HT1080 (cell line): ENCODE measurements at places on chromosomes 6 and 20. TPM values are rescaled to one million over a fixed set of nuclear protein-coding genes. Genes with fewer than 3 reads are reported as not detected.

DNA sequence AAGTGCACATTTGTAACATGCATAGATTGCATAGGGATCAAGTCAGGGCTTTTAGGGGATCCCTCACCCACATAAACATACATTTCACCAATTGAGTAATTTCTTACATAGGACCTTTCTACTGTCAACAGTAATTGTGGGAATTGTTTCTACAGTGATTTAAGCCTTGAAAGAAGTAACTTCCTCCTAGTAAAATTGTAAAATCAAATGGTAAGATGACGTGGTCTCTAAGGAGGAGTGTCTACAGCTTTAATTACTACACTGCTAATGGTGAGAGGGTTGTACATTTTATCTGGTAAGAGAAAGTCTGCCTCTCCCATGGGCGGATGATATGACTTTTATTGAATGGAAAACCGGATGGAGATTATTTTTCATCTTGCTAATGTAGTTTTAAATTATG, 98.0 kb downstream of the RPP40 start:
- no peak for DNase-seq

GRCh38 chr6:35311390-35312075, 13.9 kb downstream of the DEF6 start:
- DNase-seq = no peak

ANGPT4 gene
- total RNA-seq = 0.02 TPM in 1 of 2 replicates, not detected in the other

GRCh38 chr6:13593103-13593502, 18.7 kb downstream of the SIRT5 start:
- DNase-seq = no peak

DNA sequence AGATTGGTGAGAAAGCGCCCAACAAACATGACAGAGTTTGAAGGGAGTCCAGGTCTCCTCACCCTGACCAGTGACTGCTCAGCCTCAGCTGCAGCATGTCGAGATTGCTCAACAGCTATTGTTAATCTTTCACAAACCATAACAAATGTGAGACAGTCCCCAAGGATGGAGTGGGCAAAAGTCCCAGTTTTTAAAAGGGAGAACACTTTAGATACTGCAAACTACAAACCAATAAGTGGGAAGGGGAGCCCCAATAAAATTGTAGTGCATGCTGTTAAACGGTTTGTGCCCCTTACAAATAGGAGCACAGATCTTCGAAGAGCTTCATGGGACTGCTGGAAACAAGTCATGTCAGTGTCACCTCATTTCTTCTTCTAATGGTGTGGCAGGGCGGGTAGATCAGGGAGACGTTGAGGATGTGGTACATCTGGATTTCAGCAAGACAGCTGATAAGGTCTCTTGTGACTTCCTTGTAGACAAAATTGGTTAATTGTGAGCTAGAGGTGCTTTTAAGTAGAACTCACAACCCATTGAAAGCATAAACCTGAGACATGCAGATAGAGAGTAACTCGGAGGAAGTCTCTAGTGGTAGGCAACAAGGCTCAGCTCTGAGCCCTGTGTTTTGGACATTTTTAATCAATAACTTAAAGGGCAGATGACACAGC, 134.0 kb upstream of the ARMC2 start:
- no peak for DNase-seq

GRCh38 chr6:51045548-51045947, 226.9 kb downstream of the TFAP2B start:
- no peak for DNase-seq

- DNase-seq = no peak
These were observed 18.5 kb upstream of the ISM1 start for GRCh38 chr20:13202565-13202964.

- DNase-seq = peak; percentile 38
These were observed 6.0 kb upstream of the PTK7 start for GRCh38 chr6:43070028-43070632.

AKAP12 gene
- total RNA-seq = 27.3 and 29.8 TPM in 2 replicates

SRMS gene
- not detected in 2 replicates for total RNA-seq

CYP24A1 gene
- 0.03 TPM in 1 of 2 replicates, not detected in the other for total RNA-seq

C6orf52 gene
- 1.9 and 2.9 TPM in 2 replicates for total RNA-seq

DNA sequence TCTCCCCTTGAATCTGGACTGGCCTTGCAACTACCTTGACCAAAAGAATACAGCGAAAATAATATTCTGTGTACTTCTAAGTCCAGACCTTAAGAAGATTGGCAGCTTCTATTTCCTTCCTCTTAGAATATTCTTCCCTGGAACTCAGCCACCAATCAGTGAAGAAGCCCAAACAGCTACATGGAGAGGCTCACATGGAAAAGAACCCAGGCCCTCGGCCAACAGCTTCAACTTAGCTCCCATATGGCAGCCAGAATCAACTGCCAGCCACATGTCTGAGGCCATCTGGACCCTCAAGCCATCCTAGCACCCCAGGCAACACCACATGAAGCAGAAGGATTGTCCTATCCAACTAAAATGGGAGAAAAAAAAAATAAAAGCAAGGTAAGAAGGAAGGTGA, 178.8 kb downstream of the IBTK start:
- DNase-seq = no peak

- DNase-seq = no peak
These were observed 27.5 kb downstream of the CAPN11 start for GRCh38 chr6:44185953-44186634.

PEX3 gene
- total RNA-seq = 26.7 and 27.7 TPM in 2 replicates

DNA sequence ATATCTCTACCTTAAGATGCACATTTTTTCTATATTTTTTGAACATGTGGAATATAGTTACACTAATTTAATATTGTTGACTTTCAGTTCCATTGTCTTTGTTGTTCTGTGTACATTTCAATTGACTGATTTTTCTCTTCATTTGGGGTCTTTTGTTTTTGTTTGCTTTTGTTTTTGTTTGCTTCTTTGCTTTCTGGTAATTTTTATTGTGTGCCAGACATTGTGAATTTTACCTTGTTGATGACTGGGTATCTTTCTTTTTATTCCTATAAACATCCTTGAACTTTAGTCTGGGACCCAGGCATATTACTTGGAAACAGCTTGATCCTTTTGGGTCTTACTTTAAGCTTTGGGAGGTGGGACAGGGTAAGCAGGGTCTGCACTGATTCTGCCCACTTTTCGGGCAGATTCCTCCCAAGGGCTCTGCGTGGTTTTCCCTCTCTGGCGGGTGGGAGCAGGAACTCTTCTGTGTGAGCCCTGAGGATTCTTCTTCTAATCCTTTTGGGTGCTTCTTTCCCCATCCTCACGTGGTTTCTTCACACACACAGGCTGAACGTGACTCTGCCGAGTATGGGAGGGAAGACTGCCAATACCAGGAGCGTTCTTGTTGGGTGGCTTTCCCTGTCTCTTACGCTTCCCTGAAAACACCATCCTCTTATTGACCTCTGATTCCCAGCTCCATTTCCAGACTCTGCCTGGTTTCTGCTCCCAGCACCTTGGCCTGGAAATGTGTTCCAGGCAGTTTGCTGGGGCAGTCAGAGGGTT, 200.5 kb downstream of the ARID1B start:
- peak; percentile 45 for DNase-seq

HSD17B8 gene
- total RNA-seq = 5.3 and 5.6 TPM in 2 replicates

DNA sequence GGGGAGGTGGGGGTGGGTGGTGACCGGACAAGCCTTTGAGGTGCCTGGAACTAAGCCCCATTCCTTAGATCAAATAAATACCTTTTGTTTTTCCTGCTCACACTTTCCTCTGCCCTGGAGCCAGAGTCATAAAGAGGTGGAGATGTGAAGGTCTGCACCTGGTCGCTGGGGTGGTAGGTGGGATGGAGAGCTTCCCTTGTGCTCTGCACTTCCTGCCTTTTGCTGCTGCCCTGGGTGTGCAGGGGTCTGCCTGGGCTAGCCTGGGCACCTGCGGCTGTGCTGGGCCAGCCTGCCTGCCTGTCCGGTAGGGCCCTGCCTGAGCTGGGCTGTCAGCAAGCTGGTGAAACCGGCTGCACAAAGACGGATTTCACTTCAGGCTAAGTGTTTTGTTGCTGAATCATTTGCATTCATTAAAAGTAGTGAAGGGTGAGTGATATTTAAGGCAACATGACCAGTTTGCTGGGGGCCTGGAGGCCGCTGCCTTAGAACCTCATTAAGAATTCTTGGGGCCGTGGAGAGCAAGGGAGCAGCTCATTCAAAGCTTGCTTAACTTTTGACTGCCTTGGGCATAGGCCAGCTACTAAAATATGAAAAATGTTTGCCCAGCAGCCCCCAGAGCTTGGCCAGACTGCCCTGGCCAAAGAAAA, 20.5 kb downstream of the PTK7 start:
- DNase-seq = peak; percentile 55

DNA sequence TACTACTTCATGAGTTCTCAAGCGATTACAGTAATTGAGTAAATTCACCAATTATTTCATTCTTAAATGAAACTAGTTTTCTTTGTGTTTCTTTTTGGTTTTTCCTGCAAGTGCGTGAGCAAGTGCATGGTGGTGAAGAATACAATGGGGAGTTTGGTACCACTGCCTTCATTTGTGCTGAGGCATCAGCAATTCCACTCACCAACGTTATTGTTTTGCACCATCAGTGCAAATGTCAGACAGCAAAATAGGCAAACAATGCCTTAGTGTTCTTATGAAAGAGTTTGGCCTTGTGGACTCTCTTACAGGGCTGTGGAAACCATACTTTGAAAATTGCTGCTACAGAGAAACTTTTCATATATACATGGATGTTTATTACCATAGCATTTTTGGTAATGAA, 8.2 kb downstream of the CDH26 start:
- no peak for DNase-seq

LHFPL5 gene
- total RNA-seq = 0.70 TPM in 1 of 2 replicates, not detected in the other

EDN1 gene
- 2.0 and 2.3 TPM in 2 replicates for total RNA-seq

- peak; percentile 3 for DNase-seq
These were observed 53.7 kb downstream of the UST start for GRCh38 chr6:148800536-148800935.

DNA sequence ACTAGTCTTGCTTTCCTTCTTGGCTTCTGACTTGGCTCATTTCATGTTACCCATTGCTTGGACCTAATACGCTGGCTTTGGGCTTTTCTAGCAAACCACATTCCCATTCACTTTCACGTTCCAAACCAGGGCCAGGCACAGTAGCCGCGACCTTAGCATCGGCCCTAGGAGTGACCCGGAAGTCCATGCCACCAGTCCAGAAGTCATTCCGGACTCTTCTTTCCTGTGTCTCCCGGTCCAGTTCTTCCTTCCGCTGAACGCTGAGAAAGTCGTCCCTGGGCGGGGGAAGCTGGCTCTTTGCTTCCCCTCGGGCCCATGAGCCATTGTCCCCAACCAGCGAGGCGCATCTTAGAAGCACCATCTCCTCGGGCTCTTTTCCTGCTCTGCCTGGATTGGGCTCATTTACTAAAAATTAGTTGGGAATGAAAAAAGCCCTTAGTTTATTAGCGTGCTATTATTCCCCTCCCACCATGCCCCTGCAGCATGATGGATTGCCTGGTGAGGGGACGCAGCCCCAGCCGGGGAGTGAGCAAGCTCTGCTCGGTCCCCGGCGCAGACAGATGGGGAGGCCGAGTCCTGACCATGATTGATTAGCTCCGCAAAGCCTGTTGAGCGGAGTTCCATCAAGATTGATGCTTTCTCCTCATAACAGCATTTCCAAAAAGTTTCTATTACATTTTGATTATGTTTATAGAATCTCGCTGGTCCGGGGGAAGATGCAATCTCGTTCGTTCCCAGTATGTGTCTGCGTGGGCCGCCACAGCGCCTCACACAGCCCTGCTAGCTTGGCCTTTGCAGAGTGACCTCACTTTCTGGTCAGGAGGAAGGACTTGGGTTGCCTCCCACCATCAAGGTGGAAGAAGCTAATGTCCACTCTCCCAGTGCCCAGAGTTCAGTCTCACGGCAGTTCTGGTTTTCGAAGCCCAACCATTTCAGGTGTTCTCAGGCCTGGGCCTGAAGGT, 115.1 kb upstream of the TOP1 start:
- no peak for DNase-seq

GRCh38 chr20:21301940-21302663, 1.0 kb upstream of the XRN2 start:
- no peak for DNase-seq

DNA sequence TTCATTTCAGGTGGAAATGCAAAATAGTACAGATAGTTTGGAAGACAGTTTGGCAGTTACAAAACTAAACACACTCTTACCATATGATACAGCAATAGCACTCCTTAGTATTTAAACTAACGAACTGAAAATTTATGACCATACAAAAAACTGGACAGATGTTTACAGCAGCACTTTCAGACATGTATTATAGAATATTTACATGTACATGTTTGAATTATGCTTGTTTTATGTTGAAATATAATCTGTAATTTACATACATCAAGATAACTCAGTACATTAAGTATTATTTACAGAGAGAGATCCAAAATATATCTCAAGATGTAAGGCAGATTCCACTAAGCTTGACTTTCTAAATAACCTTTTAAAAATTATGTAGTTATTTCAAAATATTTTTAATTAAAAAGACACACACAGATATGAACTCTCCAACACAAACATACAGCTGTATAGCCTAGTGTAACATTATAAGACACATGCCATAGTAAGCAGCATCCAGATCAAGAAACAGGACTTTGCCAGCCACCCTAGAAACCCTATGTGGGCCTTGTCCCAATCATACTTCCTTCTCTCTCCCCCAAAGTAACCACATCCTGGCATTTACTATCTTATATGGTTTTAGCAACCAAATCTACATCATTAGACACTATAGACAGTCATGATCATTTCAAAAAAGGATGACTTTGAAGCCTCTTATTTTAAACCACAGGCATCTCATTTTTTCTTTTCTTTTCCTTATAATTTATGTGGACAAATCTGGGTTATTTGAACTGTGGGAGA, 82.2 kb downstream of the MAN1A1 start:
- DNase-seq = peak; percentile 26

- DNase-seq = no peak
These were observed 496.2 kb upstream of the SULF2 start for GRCh38 chr20:48281501-48281900.

- no peak for DNase-seq
These were observed 80.6 kb downstream of the BMP2 start for GRCh38 chr20:6848041-6848440.

GRCh38 chr6:40476673-40477072, 110.5 kb downstream of the LRFN2 start:
- DNase-seq = no peak

- DNase-seq = no peak
These were observed 80.7 kb downstream of the RREB1 start for GRCh38 chr6:7188492-7188891.

GRCh38 chr6:30480536-30481156, 8.7 kb upstream of the HLA-E start:
- peak; percentile 37 for DNase-seq

- DNase-seq = no peak
These were observed 17.1 kb upstream of the SASH1 start for GRCh38 chr6:148325316-148326068.
